ENCODE measurements at places on chromosomes 2 and 18.

DNA sequence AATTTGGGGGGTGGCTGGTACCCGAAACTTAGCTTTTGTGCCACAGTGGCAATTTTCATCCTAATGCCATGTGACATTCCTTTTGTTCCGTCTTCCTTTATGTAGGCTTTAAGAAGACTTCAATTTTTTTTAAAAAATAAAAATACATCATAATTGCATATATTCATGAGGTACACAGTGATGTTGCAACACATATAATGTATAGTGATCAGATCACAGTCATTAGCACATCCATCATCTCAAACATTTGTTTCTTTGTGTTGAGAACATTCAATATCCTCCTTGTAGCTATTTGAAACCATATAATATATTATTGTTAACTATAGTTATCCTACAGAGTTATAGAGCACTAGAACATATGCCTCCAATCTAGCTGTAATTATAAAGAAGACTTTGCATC, 6.0 kb upstream of the CLIP4 start:
- no peak for DNase-seq

DNA sequence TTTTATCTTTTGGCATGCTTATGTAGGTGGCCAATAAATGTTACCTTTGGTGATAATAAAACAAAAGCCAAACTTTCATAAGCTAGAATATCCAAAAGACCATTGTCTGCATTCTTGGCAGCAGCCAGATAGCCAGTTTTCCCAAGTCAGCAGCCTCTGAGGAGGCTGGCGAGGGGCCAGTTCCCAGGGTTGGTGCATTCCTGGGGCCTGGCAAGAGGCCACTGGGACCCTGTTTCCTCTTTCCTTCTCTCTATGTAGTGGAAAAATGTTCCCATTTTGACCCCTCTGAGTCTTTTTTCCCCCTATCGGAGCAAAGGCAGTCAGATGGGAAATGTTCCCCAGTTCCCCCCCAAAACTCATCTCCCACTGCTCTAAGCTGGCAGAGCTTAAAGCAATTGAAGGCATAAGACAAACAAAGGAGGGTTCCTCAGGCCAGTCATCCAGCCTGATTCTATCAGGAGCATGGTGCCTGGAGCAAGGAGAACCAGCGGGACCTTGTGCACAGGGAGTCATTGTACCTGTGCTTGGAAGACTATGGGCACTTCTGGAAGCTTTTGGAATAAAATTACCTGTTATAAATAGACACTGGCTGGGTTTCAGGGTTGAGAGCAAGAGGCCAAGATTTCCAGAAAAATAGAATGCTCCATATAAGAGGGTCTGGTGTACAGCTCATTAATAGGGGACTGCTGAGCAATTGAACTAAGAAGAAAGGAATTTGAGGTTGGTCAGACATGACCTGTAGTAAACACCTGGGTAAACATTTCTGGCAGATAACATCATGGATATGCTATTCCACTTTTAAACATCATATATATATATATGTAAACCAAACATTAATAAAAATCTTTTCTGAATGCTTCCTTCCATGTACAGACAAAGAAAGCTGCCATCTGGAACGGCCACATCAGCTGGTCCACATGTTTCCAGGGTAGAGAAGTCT, 63.4 kb downstream of the NCKAP5 start:
- DNase-seq, result no peak

DNA sequence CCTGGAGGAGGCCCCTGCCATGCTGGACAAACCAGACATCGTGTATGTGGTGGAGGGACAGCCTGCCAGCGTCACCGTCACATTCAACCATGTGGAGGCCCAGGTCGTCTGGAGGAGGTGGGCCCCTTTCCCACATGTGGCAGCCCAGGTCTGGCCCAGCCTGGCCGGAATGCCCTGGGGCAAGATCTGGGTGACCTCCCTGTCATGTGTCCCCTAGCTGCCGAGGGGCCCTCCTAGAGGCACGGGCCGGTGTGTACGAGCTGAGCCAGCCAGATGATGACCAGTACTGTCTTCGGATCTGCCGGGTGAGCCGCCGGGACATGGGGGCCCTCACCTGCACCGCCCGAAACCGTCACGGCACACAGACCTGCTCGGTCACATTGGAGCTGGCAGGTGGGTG, 25.2 kb upstream of the GMPPA start:
- DNase-seq, result no peak

DNA sequence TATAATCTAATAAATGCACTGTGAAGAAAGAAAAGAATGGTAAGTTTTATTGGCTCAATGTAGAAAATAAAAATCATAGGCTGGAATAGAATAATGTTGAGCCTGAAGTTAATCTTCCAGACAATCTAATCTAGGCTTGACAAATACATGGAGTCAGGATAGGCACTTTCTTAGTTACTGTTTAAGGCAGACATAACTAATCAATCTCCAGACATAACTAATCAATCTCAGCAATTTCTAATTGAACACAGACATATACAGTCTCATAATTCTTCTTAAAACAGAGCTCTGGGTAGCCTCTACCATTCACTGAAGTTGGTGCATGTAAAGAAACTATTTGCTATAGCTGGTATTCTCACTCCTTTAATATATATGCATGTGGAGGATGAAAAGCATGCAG, 150.1 kb upstream of the CTAGE1 start:
- DNase-seq, result no peak

GRCh38 chr18:76463872-76464271, 31.2 kb downstream of the ZNF516 start:
- DNase-seq, result no peak

GRCh38 chr18:31269566-31269965, 48.4 kb upstream of the DSG1 start:
- DNase-seq, result no peak

DNA sequence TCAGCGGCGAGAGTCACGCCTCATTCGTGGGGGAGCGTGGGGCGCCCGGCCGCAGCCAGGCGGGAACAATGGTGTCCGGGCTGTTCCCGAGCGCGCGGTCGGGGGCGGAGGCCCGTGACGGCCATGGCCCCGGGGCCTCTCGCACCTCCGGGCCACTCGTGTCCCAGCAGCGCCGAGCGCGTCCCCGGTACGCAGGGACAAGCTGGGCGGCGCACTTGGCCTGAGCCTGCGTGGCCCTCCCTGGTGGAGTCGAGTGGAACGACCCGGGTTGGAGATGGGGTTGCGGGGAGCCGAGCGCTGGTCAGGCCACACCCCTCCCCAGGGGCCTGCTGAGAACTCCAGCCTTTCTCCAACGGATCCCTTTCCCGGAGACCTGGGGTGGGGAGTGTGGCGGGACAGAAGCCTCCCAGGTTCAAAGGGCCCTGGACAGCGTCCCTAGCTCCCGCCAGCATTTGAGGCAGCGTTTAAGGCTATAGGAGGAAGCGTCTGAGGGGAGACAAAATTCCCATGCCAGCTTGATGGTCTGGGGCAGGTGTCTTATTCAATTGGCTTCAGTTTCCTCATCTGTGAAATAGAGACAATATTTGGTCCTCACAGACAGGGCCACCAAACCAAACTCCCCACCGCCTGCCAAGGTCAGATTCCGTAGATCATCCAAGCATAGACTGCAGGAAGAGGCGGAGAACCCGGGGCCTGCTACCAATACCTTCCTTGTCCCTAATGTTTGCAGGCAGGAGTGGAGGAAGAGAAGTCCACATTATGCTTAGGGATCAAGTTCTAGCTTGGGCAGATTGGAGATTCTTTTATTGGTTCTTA, 553 bp downstream of the CNDP2 start:
- peak; percentile 32 for DNase-seq

DNA sequence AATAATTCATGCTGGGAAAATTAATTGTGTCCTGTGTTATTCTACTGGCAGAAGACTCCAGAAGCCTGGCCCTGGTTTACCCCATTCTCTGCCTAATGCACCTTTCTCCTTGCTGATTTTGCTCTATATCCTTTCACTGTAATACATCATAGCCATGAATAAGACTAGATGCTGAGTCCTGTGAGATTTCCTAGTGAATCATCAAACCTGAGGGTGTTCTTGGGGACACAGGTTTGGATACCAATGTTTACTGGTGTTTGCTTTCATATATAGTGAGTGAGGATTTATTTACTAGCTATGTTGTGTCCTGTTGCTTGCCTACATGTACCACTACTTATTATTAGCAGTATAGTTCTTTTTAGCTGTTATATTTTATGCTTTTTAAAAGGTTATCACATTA, 6.5 kb downstream of the METTL5 start:
- DNase-seq, result no peak

DNA sequence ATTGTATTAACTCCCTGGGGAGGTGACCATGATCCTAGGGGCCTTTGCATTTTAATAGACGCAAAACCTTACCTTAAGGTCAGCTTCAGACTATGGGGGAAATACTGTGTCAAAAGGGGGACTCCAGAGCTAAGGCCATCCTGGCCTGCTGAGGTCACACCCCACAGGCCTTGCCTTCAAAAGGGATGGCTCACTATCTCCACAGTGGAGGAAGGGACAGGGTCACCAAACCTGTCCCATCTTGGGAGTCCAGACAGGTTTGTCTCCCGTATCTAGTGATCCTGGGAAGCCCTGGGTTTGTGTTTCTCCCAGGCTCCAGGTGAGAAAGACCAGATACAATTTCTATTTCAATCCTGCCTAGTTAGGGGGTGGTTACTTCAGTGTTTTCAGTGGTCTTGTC, 24.9 kb downstream of the CAPN14 start:
- DNase-seq, result no peak

GRCh38 chr18:58761241-58761969, 90.1 kb downstream of the MALT1 start:
- DNase-seq, result no peak

GRCh38 chr2:12416600-12416999, 300.1 kb upstream of the TRIB2 start:
- DNase-seq, result peak; percentile 40

DNA sequence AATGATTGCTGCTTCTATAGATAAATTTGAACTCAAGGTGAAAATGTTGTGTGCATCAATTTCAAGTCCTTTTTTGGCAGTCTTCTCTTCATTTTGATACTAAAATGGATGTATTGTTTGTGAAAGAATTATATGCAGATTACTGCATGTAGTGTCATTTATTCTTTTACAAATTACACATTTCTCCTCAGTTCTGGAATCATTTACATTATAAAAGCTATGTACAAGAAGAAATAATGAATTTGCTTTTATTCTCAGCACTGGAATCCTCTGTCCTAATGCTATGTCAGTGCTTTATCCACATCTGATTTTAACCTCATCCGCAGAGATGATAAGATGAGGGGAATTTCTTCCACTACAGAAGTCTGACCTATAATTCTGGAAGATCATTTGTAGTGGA, 220.8 kb upstream of the UBE2E3 start:
- no peak for DNase-seq

GRCh38 chr2:102283996-102284395, 27.4 kb upstream of the IL1RL1 start:
- no peak for DNase-seq

GRCh38 chr2:218569661-218570500, 1.2 kb downstream of the CNOT9 start:
- no peak for DNase-seq

GRCh38 chr2:204727368-204727767, 182.1 kb downstream of the PARD3B start:
- no peak for DNase-seq

- DNase-seq, result no peak
These were observed 516.7 kb downstream of the KCNJ3 start for GRCh38 chr2:155215037-155215707.

DNA sequence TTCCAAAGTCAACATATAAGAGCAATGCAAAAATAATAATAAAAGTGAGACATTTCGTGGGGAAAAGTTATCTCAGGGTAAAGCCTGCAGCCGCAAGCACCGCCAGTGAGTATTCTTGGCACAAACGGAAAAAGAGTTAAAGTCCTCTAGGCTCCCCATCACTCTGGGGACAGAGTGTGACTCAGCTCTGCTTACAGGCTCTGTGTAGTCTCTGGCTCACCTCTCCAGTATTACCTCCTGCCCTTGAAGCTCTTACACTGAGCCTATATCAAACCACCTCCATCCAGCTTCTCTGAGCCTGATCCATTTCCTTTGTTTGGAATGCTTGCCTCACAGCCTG, 55.5 kb downstream of the MTHFD2 start:
- no peak for DNase-seq

GRCh38 chr18:57705832-57706595, 84.4 kb upstream of the NARS1 start:
- no peak for DNase-seq

- DNase-seq, result no peak
These were observed 35.8 kb downstream of the CIB4 start for GRCh38 chr2:26605195-26605998.

DNA sequence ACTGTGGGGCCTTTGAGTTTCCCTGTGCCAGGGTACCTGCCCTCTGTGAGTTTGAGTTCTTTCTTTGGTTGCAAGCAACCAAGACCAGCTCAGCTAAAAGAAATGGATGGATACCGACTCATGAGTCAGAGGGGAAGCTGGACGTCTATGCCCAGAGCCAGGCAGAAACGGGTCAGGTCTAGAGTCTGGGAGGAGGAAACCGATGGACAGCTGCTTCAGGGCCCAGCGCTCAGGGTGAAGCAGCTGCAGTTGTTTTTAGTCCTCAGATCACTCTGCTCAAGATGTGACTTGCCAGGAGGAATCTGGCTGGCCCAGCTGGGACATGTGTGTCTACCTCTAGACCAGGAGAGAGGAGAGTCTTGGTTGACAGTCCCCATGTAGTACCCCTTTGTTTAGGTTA, 10.1 kb upstream of the TYMS start:
- no peak for DNase-seq

GRCh38 chr2:9142551-9143263, 63.9 kb upstream of the ASAP2 start:
- peak; percentile 67 for DNase-seq

DNA sequence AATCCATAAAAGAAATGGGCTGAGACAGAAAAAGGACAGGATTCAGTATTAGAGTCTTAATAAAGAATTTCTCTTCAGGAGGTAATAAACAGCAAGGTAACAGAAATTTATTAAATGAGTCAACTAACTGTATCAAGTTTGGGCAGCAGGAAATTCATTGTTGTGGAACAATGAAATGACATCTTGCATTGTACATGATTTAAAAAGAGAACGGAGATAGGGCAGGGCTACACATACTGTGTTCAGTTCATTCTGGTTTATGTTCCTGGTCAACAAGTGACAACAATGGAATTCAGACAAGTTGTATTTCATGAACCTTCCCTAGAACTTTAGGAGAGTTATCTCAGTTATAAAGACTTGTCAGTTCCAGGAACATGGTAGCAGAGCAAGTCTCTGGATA, 961.3 kb downstream of the SOCS6 start:
- DNase-seq, result no peak

DNA sequence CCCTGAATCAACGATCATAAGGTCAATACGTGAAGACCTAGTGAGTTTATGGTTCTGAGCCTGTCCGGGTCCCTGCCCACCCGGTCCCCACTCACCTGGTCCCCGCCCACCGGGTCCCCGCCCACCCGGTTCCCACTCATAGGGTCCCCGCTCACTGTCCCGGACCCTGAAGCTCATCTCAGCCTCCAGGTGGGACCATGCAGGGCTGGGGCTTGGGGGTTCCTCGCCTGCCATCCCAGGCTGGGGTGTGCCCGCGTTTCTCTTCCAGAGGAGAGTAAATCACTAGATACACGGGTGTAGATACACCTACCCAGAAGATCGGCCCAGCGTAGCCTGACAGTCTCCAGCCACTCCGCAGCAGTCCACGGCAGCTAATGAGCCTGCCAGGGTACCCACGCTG, 131.5 kb downstream of the MBP start:
- no peak for DNase-seq
